ENCODE measurements at places on chromosomes 7 and 10.

- DNase-seq: no peak
Measured at GRCh38 chr10:59907918-59908807, 1.8 kb upstream of the CCDC6 start.

- DNase-seq: peak; percentile 59
Measured at GRCh38 chr10:89283025-89283935, 18.6 kb upstream of the IFIT2 start.

DNA sequence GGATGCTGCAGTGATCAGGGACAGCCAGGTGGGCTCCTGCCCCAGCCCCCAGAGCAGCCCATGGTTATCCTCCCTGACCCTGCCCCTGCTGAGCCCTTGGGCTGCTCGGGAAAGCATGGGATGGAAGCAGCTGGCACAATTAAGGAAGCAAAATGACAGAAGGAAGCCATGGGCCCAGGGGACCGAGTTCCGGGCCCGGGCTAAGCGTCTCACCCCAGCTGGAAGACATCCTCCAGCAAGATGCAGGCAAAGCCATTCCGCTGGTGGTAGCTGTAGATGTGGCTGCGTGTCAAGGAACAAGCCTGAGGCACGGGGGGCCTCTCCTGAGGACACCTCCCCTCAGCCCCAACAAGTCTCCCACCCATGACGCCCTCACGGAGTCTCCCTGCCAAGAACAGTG lies 1.1 kb downstream of the ATG9B start:
- DNase-seq: no peak

DNA sequence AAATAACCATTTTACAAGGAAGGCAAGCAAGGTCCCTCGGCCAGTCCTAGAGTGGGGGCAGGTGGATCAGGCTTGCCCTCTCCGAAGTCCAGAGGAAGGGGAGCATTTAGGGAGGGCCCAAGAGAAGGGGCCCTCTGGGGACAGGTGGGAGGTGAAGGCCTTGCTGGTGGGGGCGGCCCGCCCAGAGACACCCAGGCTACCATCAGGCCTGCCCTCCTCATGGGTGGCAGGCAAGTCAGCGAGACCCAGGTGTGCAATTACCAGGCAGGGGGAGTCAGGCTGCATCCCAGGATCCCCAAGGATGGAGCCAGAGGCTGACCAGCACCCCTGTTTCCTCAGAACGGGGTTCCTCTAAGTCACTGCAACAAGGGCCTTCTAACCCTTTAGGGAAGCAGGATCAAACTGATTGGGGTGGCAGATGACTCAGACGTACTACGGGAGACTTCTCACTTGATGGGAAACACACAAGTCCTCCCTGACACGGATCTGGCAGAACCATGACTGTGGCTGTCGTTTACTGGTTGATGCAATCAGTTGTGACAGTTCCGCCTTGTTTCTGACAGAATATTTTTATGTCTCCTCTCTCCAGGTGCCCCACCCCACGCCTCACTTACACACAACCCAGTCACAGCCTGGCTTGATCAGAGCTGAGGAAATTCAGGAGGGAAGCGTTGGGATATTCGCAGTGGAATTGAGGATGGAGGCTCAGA lies 8.2 kb downstream of the LOXL4 start:
- no peak for DNase-seq

- no peak for DNase-seq
Measured at GRCh38 chr10:103630156-103630555, 136.7 kb downstream of the NEURL1 start.

GRCh38 chr7:151252961-151253711 lies 4.6 kb upstream of the SMARCD3 start:
- DNase-seq: no peak

GRCh38 chr10:44828508-44829142 lies 82.5 kb upstream of the TMEM72 start:
- DNase-seq: no peak

DNA sequence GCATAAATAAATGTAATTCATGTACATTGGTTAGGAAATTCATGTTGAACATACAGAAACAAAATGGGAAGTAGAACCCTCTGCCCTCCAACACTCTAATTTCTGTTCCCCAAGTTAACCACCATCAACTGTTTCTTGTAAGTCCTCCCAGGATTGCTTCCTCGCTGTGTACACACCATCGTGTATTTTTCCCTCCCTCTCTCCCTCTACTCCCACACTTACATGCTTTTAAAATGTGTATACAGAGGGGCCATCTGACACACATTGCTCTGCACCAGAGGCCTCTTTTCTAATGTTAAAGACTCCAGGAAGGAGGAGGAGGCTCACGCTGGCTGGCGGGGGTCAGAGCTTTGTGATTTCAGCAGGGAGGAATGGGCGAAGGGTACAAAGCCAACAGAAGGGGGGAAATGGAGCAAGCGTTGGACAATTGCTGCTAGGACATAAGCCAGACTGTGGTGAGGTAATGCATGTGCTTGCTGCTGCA lies 1.9 kb upstream of the EPHA1 start:
- no peak for DNase-seq

DNA sequence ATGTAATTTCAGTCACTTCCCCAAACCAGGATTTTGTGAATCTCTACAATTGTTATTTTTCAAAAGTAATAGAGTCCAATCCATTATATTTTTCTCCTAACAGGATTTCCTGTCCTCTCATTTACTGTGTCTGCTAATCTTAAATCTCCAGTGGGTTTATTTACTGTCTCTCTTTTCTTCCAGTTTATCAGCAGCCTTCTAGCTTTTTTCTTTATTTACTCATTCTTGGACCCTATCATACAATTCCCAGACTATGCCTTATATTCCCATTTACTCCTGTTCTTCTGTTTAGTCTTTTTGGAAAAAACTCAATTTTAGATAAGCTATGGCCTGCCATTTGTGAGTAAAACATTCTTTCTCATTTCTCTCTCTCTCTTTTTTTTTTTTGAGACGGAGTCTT lies 94.7 kb downstream of the STK31 start:
- no peak for DNase-seq

DNA sequence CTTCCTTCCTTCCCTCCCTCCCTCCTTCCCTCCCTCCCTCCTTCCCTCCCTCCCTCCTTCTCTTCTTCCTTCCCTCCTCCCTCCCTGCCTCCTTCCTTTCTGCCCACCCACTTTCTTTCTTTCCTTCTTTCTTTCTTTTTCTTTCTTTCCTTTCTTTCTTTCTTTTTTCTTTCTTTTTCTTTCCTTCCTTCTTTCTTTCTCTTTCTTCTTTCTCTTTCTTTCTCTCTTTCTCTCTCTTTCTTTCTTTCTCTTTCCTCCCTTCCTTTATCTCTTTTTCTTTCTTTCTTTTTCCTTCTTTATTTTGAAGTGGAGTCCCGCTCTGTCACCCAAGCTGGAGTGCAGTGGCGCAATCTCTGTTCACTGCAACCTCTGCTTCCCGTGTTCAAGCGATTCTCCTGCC lies 33.7 kb upstream of the GTF2IRD1 start:
- no peak for DNase-seq

DNA sequence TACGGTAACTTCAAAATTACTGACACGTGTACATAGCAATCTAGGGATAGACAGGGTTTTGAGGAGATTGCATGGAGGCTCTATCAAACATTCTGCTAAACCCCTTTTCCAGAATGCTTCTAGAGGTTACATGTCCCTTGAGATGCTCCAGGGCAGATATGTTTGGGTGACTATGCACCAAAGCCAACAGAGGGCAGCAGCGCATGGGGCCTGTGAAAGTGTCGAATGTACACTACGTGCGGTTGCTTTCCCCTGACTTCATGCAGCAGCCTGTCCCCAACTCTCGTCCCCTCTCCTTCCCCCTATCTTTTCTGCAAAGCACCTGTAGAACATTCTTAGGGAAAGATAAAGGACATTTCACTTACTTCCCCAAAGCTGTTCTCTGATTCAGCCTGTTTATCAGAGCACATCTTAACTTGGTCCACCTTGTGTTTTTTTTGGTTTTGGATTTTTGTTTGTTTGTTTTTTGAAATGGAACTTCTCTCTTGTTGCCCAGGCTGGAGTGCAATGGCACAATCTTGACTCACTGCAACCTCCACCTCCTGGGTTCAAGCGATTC lies 90.2 kb downstream of the UBE3C start:
- DNase-seq: no peak

GRCh38 chr7:75623390-75624133 lies 115.2 kb downstream of the HIP1 start:
- DNase-seq: peak; percentile 41

GRCh38 chr7:120395526-120396019 lies 122.6 kb downstream of the KCND2 start:
- DNase-seq: no peak

DNA sequence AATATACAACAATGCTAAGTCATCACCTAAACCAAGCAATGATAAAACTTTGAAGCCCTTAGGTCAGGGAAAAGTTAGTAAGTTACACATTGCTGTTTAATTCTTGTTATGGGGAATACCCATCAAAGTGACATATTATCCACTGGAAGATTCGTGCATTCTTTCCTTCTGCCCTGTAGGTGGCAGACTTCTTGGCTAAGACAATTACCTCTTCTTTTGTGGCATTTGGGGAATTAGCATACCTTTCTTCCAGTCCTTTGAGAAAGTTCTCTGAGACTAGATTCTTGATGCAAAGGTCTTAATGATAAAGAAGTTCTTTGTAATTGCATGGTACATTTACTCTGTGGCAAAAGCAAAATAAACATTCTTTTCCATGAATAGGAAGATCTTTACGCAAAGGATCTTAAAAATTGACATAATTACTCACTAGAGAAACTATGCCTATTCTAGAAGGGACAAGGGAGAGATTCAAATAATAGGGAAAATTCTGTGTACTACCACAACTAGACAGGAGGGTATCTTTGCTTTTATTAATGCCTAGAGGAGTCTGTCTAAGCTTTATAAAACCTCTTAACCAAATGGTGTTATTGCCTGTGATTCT lies 395.9 kb downstream of the GRM8 start:
- no peak for DNase-seq

DNA sequence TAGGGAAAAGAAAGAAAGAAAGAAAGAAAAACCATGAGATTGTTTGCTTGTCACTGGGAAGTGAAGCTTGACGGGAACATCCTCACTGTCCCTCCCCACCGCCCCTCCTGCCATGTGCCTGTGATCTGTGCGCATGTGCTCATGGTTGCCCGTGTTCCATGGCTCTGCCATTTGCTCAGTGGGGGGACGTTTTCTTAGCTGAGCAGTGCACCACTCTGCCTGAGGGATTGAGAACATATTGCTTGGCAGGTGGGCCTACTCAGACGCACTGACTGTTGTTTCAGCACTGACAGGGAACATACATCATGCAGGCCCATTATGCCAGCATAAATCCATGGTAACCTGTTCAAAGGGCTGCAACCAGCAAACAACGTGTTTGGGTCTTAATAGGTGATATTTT lies 747.9 kb upstream of the GALNT17 start:
- DNase-seq: no peak

- no peak for DNase-seq
Measured at GRCh38 chr10:27504808-27505460, 830 bp downstream of the RAB18 start.

- DNase-seq: no peak
Measured at GRCh38 chr7:33640741-33641140, 264.6 kb upstream of the BMPER start.

DNA sequence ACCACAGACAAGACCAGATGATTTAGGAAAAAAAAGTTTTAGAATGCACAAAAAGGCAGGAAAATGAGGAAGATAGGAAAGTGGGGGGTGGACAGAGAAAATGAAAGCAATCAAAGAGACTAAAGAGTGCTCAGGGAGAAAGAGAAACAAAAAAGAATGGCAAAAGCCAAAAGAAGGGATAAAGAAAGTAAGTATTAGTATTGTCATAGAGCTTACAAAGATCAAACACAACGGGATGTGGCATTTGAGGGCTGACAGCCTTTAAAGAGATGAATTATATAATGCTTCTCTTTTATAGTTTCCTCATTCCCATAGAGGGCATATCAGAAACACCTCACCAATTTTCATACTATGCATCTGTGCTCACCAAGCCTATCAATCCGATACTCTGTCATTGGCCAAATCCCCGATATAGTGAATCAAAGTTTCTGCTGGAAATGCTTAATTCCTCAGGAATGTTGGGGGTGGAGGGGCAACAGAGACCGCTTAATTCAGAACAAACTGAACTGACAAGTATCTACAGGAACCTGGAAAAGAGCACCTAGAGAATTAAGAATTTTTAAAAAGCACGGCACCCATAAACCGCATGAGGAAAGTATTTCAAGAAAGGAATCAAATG lies 2.7 kb downstream of the COG5 start:
- DNase-seq: no peak

DNA sequence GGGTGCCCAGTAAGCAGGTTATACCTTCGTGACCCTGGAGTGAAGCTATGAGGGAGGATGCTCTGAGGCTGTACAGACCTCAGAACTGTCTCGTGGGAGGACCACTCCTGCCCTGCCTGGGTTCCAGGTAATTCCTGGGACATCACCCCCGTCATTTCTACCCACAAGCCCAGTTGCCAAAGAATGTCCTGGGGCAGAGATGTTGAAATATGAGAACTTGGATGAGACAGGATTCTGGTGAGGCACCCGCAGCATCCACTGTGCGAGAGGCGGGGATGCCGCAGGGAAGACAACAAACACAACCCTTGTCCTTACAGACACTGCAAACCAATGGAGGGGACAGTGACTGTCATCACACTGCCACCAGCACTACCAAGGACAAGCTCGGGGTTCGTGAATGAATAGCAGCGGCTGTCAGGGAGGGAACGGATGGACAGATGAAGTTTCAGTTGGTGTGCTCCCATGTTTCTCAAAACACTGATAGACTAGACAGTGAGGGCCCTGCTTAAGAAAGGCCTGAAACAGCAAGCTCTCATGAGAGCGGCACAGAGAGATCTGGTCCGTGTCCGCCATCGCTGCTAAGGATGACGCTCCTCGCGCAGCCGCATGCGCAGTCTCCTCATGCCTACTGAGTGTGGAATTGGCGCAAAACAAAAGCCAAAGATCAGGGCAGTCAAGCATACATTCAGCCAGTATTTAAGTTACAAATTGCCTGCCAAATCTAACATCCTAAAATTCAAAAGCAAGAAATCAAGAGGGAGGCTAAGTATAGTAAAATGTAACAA lies 82.0 kb upstream of the RHEB start:
- DNase-seq: no peak

DNA sequence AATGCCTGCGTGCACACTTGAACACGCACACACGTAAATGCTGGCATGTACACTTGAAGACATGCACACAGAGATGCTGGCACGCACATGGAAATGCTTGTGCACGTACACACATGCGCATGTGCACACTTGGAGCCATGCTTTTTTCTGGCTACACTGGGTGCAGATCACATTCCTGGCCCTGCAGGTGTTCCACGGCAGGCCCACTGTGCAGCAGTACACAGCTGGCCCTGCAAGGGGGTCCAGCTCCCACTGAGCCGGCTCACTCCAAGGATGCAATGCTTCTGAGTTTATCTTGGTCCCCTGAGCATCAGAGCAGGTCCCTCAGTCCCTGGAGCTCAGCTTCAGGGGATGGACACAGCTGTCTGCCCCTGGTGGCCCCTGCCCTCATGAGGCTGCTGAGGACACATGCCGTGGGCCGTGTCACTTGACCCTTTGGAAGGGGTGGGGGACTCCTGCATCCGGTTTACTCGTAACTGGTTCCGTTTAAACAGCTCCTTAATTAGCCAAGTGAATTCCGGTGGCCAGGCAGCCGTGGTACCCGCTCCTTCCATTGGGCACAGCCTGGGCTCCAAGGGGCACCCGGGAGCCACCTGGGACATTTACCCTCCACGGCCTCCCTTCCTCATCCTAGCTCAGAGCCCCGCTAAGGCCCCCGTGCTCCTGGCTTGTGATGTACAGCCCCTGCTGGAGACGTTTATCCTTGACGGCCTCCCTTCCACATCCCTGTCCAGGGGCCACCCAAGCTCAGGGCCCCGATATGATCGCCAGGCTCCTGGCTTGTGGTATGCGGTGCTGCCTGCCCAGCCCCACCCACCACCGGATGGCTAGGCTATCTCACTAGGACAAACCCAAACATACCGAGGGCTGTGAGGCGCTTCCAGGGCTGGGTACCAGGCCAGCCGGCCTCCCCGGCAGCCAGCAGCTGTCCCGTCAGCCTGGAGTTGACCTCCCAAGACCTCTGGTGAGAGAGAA lies 39.5 kb upstream of the DPYSL4 start:
- DNase-seq: no peak

Data from NCI-H1092 treated with DMSO at 0.1 percent for 48 hours (cell line).